T-helper 1 cell treated with Interleukin-12 subunit alpha and Interleukin-12 subunit beta and Interleukin-4 antibody, amounts not matched to agents 30 ng/mL and 1 ng/mL, for 36 hours (primary cell): ENCODE measurements at places on chromosomes 11 and 22. TPM values are rescaled to one million over a fixed set of nuclear protein-coding genes. Genes with fewer than 3 reads are reported as not detected.

The MLC1 gene
- total RNA-seq = 0.39 and 0.59 TPM in 2 replicates

The TEX54 gene
- not detected in 2 replicates for total RNA-seq

The CRYBB3 gene
- total RNA-seq = 0.61 TPM in 1 of 2 replicates, not detected in the other

The SMCO4 gene
- total RNA-seq = 33.3 and 39.5 TPM in 2 replicates

The OR6T1 gene
- total RNA-seq = not detected in 2 replicates

The CYB561A3 gene
- total RNA-seq = 38.9 and 40.0 TPM in 2 replicates

The CSF2RB gene
- total RNA-seq = 37.5 and 40.1 TPM in 2 replicates

The ISX gene
- total RNA-seq = not detected in 2 replicates

The GAS2 gene
- total RNA-seq = 2.0 and 2.9 TPM in 2 replicates

The IL17REL gene
- 0.07 TPM in 1 of 2 replicates, not detected in the other for total RNA-seq

The HIPK3 gene
- 39.1 and 39.5 TPM in 2 replicates for total RNA-seq

The OR51B4 gene
- total RNA-seq = not detected in 2 replicates

The TESMIN gene
- total RNA-seq = 2.5 and 4.6 TPM in 2 replicates

The ANKK1 gene
- 0.17 and 0.25 TPM in 2 replicates for total RNA-seq
